ENCODE measurements at places on chromosomes 12 and 14.

DNA sequence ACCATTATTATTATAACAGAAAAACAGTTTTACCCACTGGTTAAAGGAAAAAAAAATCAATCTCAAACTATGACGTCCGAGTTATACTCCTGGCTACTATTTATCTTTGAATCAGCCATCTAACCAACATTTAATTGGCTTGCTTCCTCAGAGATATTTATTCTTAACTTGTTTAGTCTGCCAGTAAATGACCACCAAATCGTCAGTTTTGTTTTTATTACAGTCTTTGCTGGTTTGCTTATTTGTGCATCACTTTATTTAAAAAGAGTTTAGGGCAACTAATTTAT, 71.2 kb downstream of the RASSF8 start:
- no peak for DNase-seq

- no peak for DNase-seq
Measured at GRCh38 chr12:11896417-11896929, 174.3 kb upstream of the BCL2L14 start.

DNA sequence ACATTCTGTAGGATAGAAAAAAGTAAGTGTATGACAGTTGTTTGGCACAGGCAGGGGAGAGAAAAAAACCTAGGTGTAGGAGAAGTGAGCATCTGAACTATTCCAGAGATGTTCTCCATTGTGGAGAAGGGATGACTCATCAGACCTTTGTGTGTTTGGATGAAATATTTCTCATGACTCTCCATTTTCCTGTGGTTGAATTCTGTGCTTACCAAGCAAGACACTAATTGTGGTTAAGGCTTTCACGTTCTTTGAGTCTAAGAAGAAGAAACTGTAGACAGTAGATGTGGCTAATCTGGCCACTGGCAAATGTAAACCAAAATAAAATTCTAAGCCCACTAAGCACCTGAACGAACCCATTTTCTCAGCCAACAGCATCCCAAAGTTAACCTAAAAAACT, 107.9 kb upstream of the GZMB start:
- DNase-seq: no peak

GRCh38 chr14:88554457-88555286, at the start of gene PTPN21:
Gene PTPN21, minus strand, starts transcription at chr14:88555007. Its CDS starts 4,590 bp downstream, at chr14:88550417.
- DNase-seq: peak; percentile 91

- no peak for DNase-seq
Measured at GRCh38 chr12:4261655-4262054, 11.9 kb upstream of the CCND2 start.

- DNase-seq: peak; percentile 8
Measured at GRCh38 chr14:100660498-100660881, 66.2 kb upstream of the DLK1 start.

DNA sequence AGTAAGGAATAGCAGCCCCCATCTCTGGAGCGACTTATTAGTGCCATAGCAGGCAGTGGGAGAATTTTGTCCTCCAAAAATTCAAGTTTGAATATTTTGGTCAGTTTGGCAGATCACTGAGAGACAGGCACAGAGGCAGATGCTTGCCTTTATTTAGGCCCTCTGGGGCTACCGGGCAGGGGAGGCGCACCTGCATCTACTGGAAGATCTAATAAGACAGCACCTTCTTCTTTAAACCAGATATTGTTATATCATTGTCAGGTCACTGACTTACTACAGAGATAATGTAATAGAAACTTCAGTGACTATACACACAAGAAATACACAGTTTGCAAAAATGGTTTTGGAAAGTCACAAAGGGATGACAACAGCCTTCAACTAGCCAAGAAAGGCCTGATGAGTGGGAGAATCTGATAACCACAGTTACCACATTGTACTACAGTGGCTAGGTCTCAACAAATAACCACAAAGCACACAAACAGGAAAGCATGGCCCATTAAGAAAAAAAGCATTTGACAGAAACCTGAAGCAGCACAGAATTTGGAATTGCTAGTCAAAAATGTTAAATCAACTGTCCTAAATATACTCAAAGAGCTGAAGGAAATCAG, 56.8 kb downstream of the CDK17 start:
- DNase-seq: no peak
